ENCODE measurements at places on chromosomes 12 and 14. TPM values are rescaled to one million over a fixed set of nuclear protein-coding genes. Genes with fewer than 3 reads are reported as not detected.

SLC4A8 gene
- 14.4 TPM for total RNA-seq

KRT75 gene
- total RNA-seq: 0.07 TPM

MYO1H gene
- not detected for total RNA-seq

VWF gene
- total RNA-seq: 0.31 TPM

BEGAIN gene
- total RNA-seq: 1.3 TPM

RIMBP2 gene
- not detected for total RNA-seq

PPP4R4 gene
- total RNA-seq: 3.6 TPM

PAPOLA gene
- 57.9 TPM for total RNA-seq

KRT81 gene
- 66.4 TPM for total RNA-seq

EPYC gene
- not detected for total RNA-seq

RBM19 gene
- 15.1 TPM for total RNA-seq

PMCH gene
- not detected for total RNA-seq

SMIM41 gene
- total RNA-seq: not detected

PLEKHD1 gene
- not detected for total RNA-seq

RD3L gene
- not detected for total RNA-seq

DNA sequence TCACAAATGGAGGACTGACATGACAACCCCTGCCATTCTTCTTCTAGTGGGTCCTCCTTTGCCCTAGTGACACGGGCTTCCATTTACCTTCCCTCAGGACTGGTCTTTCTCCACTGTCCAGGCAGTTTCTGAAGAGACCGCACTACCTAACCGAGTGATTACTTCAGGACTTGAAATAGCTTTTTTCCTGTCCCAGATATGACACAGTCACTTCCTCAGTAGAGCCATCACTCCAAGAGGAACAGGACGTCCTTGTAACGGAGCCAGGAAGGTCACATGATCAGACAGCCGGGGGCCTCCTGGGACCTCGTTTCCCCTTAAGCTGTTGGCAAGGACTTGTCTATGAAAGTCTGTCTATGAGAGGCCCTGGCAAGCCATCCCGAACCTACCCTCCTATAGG is 62.3 kb downstream of the FOS start:
- DNase-seq: no peak

- DNase-seq: no peak
Observed at GRCh38 chr12:78324234-78324633, 493.5 kb downstream of the NAV3 start.

- peak; percentile 70 for DNase-seq
Observed at GRCh38 chr14:90111895-90112534, 50.2 kb downstream of the KCNK13 start.

- DNase-seq: no peak
Observed at GRCh38 chr12:125263385-125263784, 198.2 kb downstream of the AACS start.

- DNase-seq: peak; percentile 6
Observed at GRCh38 chr14:99277530-99277929, 5.5 kb upstream of the BCL11B start.

DNA sequence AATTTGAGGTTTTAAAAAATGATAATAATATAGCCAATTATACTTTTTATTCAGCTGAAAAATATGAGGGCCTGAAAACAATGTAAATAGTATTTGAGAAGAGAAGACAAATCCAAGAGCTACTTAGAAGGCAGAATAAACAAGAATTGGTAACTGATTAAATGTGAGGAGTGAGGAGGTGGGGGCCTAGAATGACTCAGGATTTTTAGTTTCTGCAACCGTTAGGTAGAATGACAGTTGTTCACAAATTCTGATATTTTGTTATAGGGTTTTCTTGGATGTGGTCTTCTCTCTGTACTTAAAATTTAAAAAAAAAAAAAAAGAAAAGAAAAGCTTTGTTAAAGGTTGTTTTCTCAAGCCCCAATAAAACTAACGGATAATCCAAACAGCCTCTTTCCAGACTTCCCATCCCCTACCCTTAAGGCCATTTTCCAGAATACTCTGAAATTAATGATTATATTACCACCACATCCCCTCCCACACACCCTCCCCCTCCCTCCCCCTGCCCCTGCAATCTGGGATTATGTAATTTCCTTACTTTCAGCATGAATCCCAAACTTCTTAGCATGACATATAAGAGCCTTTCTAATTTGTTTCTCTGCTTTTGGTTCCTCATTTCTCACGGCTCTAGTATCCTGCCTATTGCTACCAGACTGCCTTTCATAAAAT is 50.4 kb downstream of the LRP6 start:
- DNase-seq: no peak

- no peak for DNase-seq
Observed at GRCh38 chr12:72271451-72272090, 599 bp upstream of the TRHDE start.

- no peak for DNase-seq
Observed at GRCh38 chr12:92702754-92703679, at the start of gene PLEKHG7. PLEKHG7 (plus strand) TSS chr12:92702989; CDS start chr12:92706632, 3,643 bp downstream.

DNA sequence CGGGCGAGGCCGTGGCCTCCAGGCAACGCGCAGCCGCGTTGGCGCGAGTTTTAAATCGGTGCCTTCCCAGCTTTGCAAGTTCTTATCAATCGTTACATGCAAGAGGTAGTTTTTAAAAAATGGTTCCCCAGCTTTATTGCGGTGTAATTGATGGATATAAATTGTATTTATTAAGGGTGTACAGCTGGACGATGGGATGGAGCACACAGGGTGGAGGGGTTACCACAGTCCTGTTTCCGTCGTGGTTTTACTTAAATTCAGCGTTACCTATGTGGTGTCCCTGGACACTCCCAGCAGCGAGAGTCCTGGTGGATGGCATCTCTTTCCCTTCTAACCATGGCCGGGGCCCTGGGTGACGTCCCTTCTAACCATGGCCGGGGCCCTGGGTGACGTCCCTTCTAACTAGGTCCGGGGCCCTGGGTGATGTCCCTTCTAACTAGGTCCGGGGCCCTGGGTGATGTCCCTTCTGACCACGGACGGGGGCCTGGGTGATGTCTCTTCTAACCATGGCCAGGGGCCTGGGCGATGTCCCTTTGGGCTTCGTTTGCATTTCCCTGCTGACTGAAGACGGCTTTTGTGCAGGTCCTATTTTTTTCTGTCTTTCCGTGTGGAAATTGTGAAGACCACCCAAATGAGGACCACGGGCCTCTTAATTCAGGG is 97.9 kb downstream of the TNFAIP2 start:
- no peak for DNase-seq

DNA sequence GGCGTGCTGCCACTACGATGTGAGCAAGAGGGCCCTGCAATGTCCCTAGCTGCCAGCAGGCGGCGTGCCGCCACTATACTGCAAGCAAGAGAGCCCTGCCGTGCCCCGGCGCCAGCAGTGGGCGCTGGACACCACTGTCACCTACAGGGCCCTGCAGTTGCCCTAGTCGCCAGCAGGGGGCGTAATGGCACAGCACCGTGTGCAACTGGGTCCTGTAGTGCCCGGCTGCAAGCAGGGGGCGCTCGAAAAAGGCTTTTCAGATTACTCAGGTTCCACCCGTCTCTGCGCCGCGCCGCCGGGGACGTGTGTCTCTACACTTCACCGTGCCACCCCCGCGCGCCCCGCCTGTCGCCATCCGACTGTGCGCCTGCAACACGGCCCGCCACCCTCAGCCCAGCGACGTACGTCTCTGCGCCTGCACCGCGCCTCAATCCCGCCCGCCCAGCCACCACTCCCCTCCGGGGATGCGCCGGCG is 1356.9 kb downstream of the TMEM121 start:
- no peak for DNase-seq

DNA sequence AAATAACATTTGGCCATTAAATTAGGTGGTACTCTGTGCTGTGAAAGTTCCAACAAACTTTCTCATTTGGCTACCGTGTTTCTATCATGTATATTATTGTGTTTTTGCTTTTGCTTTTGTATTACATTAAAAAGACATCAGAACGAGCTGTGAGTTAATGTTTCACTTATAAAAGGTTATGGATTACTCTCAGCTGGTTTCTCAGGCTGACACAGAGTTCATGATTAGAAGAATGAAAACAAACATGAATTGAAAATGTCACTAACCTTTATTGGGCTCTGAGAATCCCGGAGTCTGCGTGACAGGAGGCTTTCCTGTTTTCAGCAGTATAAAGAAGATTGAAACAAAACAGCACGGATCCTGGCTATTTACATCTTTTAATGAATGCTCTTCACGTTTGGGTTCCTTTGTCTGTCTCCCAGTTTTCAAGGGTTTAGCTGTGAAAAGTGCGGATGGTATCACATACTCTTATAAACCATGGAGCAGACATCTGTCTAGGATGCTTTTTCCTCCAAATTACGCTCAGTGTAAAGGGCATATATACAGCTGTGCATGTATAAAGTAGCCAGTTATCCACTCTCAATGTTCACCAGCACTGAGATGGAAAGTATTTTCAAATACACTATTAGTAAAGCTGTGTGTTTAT is 153.6 kb downstream of the PTCSC3 start:
- DNase-seq: no peak

- DNase-seq: peak; percentile 14
Observed at GRCh38 chr12:41684997-41685396, 459.7 kb downstream of the GXYLT1 start.

DNA sequence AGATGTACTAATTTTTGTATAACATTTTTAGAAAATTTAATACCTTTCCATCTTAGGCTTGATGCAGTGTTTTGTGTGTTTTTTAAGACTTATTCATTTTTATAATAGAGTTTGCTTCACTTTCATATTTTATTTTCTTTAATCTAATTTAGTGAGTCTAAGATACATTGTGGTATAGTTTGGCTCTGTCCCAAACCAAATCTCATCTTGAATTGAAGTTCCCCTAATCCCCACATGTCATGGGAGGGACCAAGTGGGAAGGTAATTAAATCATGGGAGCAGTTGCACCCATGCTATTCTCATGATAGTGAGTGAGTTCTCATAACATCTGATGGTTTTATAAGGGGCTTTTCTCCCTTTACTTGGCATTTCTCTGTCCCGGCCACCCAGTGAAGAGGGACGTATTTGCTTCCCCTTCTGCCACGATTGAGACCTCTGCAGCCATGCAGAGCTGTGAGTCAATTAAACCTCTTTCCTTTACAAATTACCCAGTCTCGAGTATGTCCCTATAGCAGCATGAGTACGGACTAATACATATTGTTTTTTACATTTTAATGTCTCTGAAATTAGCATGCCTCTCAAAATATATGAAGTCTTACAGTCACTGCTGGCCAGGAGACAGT is 34.9 kb downstream of the GABARAPL1 start:
- DNase-seq: no peak

DNA sequence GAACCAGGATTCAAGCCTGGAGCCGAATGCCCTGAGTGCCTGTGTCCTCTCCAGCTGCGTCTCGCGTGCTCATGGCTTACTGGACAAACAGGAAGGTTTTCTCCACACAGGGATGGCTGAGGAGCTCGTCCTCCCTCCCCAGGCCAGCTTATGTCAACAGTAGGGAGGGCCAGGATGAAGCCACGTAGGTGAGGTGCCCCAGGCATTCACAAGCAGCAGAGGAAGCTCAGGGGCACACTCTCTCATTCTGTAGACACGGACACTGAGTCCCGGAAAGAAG is 49.3 kb downstream of the TRPV4 start:
- DNase-seq: no peak

GRCh38 chr14:103886304-103887169 is 39.2 kb upstream of the PPP1R13B start:
- DNase-seq: no peak

DNA sequence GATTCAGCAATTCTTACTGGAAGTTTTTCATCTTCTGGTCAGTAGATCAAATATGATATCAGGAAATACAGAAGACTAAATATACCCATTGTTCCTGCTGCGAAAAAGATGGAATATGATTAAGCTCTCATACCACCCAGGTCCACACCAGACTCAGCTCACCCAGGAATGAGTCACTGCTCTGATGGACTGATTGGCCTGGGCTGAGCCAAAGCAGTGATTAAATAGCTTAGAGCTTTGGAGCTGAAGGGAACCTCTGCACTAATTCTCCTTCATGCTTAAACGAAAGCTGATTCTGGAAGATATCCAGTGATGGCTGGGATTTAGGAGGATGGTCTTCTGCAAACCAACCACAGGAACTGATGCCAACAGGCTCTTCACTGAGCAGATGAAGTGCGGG is 62.0 kb upstream of the SYT1 start:
- peak; percentile 81 for DNase-seq

GRCh38 chr14:57189070-57189469 is 79.6 kb downstream of the EXOC5 start:
- DNase-seq: peak; percentile 4

- peak; percentile 46 for DNase-seq
Observed at GRCh38 chr12:53046655-53047220, 3.1 kb upstream of the TNS2 start.

DNA sequence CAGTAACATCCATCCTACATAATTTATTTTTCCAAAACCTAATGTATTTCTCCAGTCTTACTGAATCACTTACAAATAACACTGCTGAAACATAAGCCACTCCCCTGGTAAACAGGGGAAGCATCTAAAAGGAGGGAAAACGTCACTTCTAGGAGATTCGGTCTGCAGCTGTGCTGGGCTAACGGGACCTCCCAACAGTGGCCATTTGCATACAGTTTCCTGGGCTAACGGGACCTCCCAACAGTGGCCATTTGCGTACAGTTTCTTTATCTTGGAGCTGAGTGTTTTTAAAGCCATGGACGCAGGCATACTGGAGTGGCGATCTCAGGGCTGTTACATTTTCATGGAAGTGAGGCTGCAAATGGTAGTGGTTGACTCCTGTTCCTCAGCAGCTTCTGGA is 242.9 kb downstream of the TMEM132D start:
- no peak for DNase-seq

GRCh38 chr14:71244341-71244740 is 337.1 kb downstream of the PCNX1 start:
- no peak for DNase-seq

GRCh38 chr14:102283631-102284129 is 21.3 kb downstream of the MOK start:
- DNase-seq: no peak

DNA sequence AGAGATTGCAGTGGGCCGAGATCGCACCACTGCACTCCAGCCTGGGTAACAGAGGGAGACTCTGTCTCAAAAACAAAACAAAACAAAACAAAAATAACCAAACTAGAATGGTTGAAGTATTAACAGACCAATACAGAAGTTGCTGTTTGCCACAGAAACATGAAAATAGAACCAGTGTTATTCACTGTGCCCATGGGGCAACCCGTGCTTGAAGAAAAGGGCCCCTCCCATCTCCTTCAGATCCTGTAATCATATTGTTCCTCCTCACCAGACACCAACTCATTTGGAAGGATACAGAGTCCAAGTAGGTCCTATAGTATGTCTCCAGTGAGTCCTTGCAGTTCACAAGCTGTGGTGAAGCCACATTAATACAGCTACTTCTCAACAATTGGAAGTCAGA is 30.9 kb downstream of the SLC35F4 start:
- no peak for DNase-seq

DNA sequence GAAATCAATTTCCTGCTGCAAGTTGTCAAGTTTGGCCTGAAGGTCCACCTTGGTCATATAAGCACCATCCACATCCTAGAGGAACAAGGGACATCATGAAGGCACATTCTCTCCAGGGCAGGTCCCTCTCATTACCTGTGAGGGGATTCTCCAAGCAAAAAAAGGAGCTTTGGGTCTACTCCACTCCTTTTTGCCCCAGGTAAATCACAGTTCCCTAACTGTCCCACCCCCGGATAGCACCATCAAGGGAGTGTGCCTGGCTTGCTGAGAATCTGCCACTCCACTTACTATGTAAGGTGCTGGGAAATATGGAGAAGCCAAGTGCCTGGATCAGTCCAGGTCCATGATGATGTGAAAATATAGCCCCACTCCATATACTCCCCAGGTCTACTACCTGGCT is 2.5 kb downstream of the KRT1 start:
- no peak for DNase-seq

Data from A172 (cell line).